ENCODE measurements at places on chromosomes 1 and 21.

GRCh38 chr21:44535963-44536362, 4.0 kb downstream of the KRTAP10-1 start:
- no peak for DNase-seq

DNA sequence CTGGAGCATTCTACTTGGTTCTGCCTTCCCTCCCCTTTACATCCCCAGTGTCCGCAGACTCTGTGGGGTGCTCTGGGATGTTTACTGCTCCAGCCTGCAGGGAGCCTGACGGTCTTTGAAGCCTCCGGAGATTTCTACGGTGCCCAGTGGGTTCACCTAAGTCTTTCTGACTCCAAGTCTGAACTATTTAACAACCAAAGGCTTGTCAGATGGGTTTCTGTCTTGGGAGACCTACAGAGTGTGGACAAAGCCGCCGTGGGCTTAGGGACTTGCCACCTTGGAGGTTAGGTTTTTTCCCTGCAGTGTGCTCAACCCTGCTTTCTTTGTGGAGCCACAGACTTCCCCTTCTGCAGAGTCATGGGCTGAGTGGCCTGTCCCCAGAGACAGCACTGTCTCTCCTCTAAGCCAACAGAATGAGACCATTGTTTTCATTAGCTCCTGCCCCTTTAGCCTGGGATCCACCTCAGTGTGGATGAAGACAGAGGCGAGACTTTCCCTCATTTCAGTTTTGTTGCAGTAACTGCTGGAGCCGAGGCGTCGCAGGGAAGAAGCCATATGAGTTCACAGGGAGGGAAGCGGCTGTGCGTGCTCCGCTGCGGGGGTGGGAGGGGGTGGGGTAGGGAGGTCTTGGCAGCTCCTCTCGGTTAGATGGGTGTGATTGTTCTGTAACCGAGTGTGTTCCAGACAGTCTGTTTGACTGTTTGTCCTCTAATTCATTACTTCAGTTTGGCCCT, 120.7 kb downstream of the CNIH3 start:
- DNase-seq: peak; percentile 86

DNA sequence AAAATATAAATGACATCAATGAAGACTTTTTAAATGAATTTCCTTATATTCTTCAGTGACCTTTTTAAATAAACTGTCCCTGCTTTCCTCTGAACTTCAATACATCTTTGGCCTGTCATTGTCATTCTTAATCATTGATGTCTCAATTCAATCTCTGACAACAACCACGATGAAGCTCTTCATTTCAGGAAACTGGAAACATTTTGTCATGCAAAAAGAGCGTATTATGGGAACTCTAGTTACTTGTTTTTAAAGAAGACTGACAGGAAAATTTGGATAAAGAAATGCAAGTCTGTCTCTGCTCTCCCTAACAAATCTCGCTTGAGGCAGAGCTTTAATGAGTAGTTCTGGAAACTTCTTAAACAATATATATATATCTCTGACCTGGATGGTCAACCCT, 535.8 kb upstream of the ADGRL2 start:
- DNase-seq: no peak

- DNase-seq: no peak
These were observed 20.4 kb downstream of the ZNF362 start for GRCh38 chr1:33276573-33277298.

DNA sequence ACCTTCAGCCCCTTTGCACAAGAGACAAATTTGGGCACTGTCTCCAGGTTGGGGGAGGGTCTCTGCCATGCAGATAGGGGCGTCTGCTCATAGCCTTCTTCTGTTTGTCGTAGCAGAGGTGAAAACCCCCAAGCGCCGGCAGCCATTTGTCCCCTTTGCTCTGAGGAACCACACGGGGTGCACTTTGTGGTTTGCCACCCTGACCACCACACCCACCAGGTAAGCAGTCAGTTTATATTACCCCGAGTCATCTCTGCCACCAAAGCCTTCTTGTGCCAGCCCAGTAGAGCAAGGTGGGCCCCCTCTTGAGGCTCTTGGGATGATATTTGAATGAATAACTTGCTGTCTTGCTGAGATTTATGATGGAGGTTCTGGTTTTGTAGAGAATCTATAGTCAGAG, 111.8 kb downstream of the VPS13D start:
- no peak for DNase-seq

DNA sequence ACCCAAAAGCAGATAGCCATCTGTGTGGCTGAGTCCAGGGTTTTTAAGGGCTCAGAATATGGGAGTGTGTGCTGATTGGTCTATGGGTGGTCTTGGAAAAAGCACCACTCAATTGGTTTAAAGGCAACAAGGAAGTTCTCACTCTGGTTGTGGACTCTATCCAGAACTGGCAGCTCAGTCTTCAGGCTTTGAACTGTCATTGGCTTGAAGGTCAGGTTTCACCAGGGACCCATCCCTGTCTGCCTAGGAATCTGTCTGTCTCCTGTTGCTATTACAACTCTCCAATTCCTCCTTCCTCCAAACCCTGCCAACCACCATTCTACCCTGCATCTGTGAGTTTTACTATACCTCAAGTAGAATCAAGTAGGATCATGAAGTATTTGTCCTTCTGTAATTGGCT, 341.7 kb upstream of the ADGRL2 start:
- no peak for DNase-seq

DNA sequence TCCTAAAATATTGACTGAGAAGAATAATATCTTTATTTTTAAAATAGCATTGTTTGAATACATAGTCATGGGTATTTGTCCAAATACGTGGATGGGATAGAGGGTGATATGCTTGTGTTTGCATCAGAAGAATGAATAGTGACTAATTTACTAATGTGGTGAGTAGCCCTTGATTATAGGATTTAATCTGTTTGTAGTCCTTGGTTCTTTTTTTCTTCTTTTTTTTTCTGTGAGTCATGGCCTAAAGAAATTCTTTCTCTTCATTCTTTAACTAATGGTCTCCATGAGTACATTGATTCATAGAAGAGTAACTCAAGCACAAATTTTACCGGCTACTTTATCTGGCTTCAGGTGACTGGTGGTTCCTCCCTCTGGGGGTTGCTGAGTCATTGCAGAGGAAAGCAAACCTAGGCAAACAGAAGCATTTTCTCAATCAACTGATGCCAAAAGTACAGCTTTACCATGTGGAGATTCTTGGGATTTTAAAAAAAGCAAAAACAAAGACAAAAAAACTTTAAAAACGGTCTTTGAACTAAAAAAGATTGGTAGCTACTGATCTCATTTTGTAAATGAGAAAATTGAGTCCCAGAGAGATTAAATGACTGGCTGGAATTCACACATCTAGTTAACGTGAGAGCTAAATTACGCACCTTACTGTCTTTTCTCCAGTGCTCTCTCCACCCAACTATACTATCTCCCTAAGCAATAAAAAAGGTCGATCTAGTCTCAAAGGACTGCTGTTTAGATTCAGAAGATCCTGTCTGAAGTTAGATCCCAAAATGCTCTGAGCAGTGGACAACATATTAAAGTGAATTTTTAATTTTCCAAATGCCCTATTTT, 40.5 kb downstream of the AK5 start:
- peak; percentile 90 for DNase-seq

- no peak for DNase-seq
These were observed 5.6 kb downstream of the AK4 start for GRCh38 chr1:65153635-65154034.

DNA sequence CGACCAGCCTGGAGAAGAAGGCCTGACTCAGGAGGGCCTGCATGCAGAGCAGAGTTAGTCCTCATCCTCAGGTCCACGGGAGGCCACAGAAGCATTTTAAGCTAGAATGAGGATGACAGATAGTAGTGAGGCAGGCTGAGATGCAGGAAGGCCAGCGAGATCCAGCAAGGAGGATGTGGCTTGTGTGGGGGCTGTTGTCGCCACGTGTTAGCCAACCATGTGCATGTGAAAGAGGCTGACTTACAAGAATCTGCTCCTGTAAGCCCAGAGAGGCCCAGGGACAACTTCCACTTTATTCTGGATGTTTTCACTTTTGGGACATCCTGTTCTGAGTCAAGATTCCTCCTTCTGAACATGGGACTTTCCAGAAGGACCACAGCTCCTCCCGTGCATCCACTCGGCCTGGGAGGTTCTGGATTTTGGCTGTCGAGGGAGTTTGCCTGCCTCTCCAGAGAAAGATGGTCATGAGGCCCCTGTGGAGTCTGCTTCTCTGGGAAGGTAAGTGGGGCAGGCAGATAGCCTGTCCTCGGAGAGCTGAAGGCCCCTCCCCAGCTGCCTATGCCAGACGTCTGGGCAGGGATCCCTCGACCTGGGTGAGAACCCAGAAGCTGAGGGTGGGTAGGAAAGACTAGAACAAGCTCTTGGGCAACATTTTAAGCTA, at the start of gene SLAMF8:
Gene SLAMF8 (plus strand): TSS at position 433 of the 661 bp plus-strand sequence. CDS start 26 bp downstream, at position 459.
- no peak for DNase-seq

- DNase-seq: peak; percentile 91
These were observed 6.2 kb downstream of the SLC26A9 start for GRCh38 chr1:205936846-205937586.

DNA sequence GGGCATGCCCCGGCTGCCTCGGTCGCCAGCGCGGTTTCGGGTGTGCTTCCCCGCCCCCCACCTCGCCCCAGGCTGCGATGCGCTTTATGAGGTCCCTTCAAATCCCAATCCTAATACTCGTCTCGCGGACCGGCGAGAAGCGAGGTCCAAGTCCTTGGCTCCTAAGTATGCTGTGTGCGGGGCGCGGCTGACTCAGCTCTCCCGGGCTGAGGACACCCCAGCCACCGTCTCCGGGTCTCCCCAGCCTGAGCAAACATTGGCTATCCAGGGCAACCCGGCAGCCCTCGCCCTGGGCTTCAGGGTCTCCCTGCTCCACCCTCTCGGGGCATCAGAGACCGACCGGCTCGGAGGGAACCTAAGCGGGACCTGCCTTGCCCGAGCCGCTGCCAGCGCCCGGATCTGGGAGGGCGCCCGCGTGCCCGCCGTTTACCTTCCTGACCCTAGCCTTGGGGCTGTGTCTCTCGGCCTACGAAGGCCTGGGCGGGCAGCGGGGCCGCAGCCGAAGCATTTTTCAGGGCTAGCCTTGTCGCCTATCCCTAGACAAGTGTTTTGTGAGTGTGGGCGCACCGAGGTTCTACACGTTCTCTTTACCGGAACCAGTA, 1.2 kb downstream of the ITPKB start:
- DNase-seq: peak; percentile 41

GRCh38 chr1:205286335-205286950, 35.1 kb downstream of the NUAK2 start:
- peak; percentile 24 for DNase-seq

DNA sequence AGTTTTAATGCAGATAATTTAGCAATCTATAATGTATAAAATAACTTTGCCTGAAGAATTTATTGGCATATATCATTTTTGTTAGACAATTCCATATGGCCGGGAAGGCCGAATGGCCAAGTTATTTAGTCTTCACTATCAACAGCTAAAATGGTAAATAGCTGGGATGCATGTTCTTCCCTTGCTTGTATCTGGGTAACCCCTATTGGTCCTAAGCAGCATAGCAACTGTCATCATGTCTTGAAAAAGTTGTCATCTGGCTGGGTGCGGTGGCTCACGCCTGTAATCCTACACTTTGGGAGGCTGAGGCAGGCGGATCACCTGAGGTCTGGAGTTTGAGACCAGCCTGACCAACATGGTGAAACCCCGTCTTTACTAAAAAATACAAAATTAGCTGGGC, 340.0 kb upstream of the DPYD start:
- DNase-seq: no peak

All from fibroblast of skin of back (primary cell).